ENCODE measurements at places on chromosomes 12 and 14.

DNA sequence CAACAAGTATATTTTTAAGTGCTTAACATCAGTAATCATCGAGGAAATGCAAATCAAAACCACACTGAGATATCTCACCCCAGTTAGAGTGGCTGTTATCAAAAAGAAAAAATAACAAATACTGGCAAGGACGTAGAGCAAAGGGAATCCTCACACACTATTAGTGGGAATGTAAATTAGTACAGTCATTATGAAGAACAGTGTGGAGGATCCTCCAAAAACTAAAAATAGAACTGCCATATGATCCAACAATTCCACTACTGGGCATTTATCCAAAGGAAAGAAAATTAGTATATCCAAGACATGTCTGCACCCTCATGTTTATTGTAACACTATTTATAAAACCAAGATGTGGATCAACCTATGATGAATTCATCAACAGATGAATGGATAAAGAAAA is 149.0 kb upstream of the PWP1 start:
- DNase-seq, result no peak

GRCh38 chr12:22223356-22223755 is 111.2 kb downstream of the ST8SIA1 start:
- DNase-seq, result no peak

- DNase-seq, result no peak
These were observed 520.3 kb upstream of the USP15 start for GRCh38 chr12:61739925-61740324.

DNA sequence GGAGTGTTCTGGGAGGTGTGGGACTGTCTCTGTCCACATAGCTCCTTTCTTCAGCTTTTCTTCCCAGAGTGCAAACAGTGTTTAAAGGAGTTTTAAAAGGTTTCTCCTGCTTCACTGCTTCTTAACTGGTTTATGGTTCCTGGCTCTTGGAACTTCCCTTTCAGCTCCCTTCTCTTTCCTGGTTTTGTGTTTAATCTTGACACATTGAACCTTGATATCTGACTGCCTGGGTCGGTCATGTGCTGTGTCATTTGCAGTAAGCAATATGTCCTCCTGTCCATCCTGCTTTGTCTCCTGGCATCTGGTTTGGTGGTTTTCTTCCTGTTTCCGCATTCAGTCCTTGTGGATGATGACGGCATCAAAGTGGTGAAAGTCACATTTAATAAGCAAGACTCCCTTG is 2.2 kb downstream of the TMEM106C start:
- no peak for DNase-seq

DNA sequence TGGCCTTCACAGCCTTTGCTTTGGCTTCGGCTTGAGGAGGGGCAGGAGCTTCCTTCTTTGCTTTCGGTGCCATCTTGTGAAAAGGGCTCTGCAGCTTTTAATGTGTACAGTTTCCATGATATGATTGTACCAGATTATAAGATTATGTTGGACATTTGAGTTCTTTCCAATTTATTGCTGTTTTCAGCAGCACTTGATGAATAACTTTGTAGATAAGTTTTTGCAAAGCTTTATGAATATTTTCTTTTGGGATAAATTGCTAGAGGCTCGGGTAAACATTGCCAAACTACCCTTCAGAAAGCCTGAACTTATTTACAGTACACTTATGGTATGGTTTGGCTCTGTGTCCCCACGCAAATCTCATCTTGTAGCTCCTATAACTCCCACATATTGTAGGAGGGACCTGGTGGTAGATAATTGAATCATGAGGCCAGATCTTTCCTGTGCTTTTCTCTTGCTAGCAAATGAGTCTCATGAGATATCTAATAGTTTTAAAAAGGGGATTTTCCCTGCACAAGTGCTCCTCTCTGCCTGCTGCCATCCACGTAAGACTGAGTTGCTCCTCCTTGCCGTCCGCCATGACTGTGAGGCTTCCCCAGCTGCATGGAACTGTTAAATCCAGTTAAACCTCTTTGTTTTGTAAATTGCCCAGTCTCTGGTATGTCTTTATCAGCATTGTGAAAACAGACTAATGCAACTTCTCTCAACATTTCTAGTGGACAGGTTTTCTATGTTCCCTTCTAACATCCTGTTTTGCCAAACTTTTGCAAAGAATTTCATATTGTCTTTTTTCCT is 70.4 kb downstream of the RCOR1 start:
- DNase-seq, result no peak

DNA sequence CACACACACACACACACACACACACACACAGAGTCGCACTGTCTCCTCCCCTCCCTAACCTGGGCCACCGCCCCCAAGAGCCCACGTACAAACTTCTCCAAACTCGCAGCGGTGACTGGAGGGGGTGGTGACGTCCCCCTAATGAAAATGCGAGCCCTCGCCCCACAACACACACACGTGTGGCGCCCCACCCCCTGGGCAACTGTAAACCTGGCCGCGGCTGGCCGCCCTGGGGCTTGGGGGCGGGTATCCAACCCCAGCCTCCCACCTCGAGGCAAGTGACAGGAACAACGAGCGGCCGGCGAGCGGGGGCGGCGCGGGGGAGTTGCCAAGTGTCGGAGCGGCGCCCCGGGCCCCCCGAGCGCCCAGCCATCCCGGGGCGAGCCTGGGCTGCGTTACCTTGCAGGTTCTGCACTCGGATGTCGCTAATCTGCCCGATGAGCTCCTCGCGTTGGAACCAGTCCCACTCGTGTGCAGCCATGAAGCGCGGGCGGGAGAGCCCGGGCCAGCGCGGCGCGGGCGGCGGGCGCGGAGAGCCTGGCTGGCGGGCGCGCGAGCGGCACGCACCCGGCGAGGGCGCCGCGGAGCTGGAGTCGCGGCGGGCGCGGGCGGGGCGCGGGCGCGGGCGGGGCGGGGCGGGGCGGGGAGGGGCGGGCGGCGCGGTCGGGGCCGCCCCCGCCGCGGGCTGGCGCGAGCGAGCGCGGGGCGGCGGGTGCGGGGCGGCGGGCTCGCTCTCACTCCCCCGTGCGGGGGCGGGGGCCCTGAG is at the start of gene CLMN:
Gene CLMN, minus strand, starts transcription at position 597 of the 766 bp plus-strand sequence. Its CDS starts 116 bp downstream, at position 481.
- no peak for DNase-seq

DNA sequence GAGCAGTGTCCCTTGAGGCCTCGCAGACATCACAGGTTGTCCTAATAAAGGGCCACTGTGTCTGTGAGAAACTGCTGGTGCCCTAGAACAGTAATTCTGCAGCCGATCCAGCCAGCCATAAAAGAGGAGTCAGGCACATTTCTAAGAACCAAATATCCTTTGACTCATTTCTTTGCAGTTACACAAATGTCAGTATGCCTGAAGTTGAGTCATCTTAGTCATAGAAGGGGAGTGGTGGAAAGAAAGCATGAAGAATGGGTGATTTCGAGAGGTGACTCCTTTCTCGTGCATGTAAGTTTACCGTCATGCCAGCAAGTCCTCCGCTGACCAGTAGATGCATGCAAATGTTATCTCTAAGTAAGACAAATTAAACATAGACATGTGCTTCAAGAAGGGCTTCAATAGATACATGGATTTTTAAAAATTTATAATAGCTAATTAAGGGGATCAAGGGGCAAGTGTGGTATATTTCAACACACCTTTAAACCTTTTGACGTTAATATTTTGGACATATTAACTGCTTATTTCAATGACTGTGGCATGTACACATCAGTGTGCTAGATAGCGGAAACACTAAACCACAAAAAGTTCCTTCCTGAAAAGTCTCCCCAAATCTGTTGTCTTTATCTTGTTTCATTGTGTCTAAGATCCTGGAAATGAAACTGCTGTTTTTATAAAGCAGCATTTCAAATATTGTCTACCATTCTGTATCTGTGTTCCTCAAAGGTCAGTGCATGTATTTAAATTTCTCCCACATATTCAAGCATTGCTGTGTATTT is 497.4 kb downstream of the NPAS3 start:
- no peak for DNase-seq

DNA sequence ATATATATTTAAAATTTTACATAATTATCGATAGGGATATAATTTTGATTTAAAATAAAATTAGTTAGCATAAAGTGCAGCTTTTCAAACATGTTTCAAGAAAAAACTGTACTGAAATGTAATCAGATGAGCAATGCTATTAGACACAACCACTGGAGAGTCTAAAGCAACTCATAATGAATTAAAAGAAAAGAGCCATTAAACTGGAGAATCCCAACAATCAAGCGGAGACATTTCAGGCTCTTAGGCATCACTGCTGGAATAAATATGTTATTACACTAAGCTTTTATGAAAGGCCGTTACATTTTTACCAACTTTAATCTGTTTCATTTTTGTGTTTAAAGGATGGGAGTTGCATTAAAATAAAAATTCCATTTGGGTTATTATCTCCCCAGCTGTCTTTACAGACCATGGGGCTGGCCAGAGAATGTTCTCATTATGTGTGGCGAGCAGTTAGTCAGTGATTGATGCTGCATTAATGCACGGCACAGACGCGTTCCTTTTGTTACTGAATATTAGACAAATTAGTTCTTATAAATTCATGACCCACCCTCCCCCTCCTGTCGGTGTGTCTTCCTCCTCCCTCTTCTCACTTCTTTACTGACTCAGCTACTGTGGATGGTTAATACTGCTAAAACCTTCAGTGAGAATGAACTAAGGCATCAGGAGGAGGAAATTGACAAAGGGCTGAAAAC is 156.8 kb downstream of the PDZRN4 start:
- no peak for DNase-seq

DNA sequence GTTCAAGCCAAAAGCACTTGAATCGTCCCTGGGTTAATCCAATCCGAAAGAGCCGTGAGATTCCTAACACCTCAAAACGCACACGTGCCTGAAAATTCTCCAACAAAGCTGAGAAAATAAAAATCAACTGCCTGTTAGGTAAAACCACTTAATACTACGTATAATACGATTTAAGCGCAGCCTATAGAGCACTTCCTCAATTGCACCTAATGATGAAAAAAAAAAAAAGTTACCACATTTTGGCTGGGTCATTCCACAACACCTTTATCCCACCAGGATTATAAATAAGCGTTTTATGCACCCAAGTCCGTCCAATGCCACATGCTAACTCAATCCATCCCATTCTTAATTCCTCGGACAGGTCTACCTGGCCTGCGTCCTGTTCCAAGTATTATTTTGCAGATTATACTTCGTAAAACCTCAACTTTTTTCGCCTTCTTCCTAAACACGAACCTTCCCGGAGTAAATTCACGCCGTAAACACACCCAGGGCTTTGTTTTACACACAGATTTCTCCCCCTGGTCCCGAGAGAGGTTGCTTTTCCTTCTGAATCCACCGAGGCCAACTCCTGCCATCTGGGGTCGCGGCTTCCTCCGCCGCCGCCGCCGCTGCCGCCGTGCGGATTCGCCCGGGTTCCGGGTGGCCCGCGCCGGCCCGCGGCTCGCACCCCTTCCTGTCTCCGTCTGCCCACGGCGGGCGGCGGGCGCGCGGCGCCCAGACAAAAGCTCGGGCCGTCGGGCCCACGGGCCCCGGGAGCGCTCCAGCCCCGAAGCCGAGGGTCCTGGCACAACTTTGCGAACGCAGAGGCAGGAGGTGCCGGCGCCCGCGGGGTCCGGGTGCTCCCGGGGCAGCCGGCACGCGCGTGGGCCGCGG is 66.2 kb downstream of the RNF34 start:
- no peak for DNase-seq

- no peak for DNase-seq
These were observed 298.4 kb upstream of the AMIGO2 start for GRCh38 chr12:47378222-47378582.

- no peak for DNase-seq
These were observed 1.1 kb downstream of the DIP2B start for GRCh38 chr12:50505675-50506530.

DNA sequence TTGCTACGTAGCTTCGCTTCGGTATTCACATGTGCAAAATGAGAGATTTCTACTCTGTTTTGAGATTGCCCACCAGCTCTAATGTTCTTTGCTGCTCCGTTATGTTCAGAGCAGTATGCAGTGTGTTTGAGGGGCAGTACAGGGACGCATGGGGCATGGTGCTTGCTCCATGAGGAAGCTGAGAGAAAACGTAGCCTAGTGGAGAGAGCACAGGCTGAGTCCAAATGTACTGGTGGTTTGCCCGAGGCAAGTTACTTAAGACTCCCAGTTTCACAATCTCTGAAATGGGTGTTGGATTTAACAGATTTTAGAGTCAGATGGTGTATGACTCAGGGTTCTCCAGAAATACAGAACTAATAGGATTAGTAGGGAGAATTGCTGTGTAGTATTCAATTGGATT is 310.5 kb downstream of the ETNK1 start:
- no peak for DNase-seq

- DNase-seq, result no peak
These were observed 73.3 kb downstream of the RASSF8 start for GRCh38 chr12:26031827-26032226.

DNA sequence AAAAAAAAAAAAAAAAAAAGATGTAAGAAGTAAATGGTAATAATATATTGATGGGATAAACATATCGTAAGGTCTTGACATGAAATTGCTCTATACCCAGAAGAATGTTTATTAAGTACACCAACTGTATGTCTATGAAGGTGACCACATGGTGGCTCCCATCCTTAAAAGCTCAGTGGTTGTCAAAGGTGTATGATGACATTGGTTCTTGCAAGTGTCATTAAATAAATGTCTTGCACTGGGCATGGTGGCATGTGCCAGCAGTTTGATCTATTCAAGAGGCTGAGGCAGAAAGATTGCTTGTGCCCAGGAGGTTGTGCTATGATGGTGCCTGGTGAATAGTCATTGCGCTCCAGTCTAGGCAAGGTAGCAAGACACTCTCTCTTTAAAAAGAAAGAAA is 10.4 kb downstream of the CCT2 start:
- DNase-seq, result no peak

DNA sequence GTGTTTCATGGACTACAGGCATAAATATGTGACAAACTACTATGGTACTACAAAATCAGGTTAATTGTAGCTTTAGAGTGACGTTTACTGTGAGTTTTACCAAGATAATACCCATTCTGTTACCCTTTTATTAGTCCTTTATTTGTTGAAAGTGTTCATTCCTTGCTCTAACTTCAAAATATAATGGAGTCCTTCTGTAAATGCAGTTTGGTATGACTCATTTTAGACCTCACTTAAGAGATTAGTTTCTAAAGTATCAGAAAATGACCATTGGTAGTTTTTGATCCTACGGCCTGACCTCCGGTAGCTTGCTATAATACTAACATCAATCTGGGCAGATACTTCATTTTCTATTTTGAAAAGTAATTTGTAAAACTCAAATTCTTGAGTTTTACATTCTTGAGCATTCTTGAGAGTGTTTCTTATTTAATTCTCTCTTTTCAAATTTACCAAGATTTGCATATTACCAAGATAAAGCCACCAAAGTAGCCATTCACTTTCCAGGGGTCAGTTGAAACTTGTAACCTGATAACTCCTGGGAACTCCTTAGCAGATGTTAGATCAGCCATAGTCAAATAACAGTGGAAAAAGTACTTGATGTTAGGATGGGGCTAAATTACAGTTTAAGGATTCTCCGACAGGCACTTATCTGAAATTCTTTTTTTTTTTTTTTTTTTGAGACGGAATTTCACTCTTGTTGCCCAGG is 4.2 kb downstream of the HSPA2 start:
- DNase-seq, result no peak
